ENCODE measurements at places on chromosomes 5 and 9. TPM values are rescaled to one million over a fixed set of nuclear protein-coding genes. Genes with fewer than 3 reads are reported as not detected.

GRCh38 chr9:88628114-88628513, 93.1 kb downstream of the NXNL2 start:
- DNase-seq, result no peak

Gene ORM2
- total RNA-seq, result not detected

DNA sequence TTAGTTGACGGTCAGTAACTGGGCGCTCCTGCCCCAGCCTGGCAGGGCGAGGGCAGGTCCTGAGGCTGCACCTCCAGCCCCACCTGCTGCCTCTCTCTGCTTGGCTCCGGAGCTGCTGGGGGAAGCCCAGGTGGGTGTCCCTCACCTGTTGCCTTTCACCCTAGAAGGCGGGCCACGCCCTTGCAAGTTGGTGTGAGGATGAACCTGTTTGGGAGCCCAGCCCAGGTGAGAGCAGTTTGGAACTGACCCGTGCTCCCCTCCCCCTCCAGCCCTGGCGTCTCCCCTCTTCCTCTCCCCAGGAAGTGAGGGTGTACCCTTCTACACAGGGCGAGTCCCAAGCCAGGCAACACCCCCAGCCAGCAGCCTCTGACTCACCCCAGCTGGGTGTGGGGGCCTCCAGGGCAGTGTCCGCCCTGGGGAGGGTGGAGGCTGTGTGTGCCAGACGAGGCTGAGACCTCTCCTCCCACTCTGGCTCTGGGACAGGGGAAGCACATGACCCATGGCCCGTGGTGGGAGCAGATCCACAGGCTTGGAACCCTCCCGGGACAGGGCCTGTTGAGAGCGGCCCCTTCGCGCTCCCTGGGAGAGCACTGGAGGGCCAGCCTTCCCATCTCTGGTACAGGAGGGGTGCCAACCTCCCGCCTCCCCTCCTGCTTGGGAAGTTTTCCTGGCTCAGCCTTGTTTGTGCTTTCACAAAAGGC, 10.4 kb downstream of the LRRC8A start:
- DNase-seq, result no peak

Gene BHMT
- not detected for total RNA-seq

- DNase-seq, result peak; percentile 57
Measured at GRCh38 chr5:113050721-113051382, 74.3 kb downstream of the DCP2 start.

Gene SERF1B
- total RNA-seq, result 27.7 TPM

- DNase-seq, result no peak
Measured at GRCh38 chr9:75938946-75939345, 48.5 kb downstream of the PCSK5 start.

Gene SLC25A2
- total RNA-seq, result 0.46 TPM

Gene LAMC3
- 0.74 TPM for total RNA-seq

Gene PTPN3
- total RNA-seq, result 5.4 TPM

GRCh38 chr5:152084476-152084875, 159.8 kb upstream of the GLRA1 start:
- no peak for DNase-seq

GRCh38 chr5:177399997-177400868, at the start of gene PFN3:
PFN3 (minus strand) TSS chr5:177400661; CDS start chr5:177400576, 85 bp downstream.
- no peak for DNase-seq

- no peak for DNase-seq
Measured at GRCh38 chr5:105688227-105688792, 1982.4 kb downstream of the EFNA5 start.

GRCh38 chr9:27154908-27155307, 45.9 kb downstream of the TEK start:
- DNase-seq, result no peak

Gene PCDHGC5
- total RNA-seq, result not detected

Gene DNM1
- total RNA-seq, result 0.86 TPM

- no peak for DNase-seq
Measured at GRCh38 chr5:16735101-16736060, 118.6 kb upstream of the RETREG1 start.

- DNase-seq, result no peak
Measured at GRCh38 chr9:125761676-125762450, 14.7 kb downstream of the PBX3 start.

GRCh38 chr5:56822981-56823380, 7.6 kb downstream of the MAP3K1 start:
- DNase-seq, result no peak

Gene SLC6A19
- total RNA-seq, result not detected

Gene CCL19
- total RNA-seq, result not detected

Gene TXNDC8
- total RNA-seq, result not detected

DNA sequence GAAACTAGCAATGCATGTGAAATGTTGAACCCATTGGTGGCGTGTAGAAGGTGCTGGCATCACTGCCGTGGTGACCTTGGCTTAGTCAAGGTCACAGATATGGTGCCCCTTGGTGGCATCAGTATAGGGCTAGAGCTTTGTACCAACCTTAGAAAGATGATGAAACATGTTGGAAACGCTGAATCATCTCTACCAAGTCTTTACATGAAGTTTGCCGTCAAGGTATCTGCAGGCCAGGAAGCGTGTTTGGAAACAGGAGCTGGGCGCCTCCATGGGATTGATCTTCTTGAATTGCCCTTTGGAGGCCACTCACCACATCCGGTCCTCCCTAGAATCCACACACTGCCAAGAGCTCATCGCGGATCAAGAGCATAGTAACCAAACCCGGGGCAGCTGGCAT, 16.9 kb upstream of the BOD1 start:
- no peak for DNase-seq

DNA sequence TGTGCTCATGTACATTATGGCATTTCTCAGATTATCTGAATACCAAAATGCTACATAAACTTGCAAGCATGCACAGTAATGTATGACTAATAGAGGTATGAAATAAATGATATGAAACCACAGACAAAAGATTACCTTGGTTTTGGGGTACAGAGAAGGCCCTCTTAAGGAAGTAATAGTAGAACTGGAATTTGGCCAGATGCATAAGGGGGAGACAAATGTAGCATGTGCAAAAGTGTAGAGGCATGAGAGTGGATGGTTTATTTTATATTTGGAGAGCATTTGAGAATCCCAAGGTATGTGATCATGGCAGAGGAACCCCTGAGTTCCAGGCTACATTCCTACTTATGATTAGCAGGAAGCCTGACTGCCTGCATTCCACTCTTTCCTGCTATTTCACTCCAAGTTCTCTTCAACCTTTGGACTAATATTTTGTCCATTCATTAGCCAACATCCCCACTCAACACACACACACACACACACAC, 74.2 kb downstream of the MAMDC2 start:
- DNase-seq, result no peak

DNA sequence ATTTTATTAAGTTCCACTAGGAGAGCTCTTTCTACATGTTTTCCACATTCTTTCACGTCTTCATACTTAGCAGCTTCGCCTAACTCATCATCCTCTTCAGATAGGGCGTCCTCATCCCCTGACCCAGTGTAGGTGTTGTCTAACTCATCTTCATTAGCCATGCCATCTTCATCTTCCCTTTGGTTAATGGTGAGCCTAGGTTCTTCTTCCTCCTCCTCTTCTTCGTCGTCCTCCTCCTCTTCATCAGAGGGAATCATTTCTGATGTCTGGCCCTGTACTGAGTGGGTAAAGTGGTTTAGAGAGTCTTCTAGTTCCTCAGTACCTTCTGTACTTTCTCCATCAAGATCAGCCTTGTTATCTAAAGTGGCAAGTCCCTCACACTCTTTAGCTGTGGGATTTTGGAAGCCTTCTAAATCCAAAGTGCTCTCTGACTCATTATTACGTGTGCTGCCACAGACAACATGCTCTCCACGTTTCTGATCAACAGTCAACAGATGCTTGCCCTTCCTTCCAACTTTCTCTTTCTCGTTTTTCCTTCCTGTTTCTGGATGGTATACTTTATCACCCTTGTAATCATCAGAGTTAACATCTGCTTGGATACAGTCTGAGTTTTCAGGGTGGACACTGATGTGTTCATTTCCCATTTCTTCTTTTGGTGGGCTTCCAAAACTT, 31.1 kb downstream of the TUT7 start:
- DNase-seq, result no peak

DNA sequence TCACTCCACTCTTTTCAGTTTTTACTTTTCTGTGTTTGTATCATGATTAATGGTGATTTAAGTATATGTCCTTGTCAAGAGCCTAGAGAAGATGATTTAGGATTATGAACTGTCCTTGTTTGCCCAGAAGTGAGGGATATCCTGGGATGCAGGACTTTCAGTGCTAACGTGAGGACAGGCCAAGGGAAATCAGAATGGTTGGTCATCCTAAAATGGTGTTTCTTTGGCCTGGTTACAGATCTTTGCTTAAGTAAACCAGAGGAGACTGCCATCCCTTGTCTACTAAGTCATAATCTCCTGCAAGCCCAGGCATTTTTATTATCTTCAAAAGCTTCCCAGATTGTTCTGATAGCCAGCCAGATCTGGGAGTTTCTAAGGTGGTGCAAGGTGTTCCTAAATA, 22.3 kb upstream of the DPYSL3 start:
- DNase-seq, result no peak

- no peak for DNase-seq
Measured at GRCh38 chr5:38376404-38376803, 118.0 kb downstream of the EGFLAM start.

GRCh38 chr5:26828294-26828693, 210.1 kb downstream of the CDH9 start:
- no peak for DNase-seq

GRCh38 chr9:98951967-98952366, 8.3 kb downstream of the COL15A1 start:
- DNase-seq, result no peak

DNA sequence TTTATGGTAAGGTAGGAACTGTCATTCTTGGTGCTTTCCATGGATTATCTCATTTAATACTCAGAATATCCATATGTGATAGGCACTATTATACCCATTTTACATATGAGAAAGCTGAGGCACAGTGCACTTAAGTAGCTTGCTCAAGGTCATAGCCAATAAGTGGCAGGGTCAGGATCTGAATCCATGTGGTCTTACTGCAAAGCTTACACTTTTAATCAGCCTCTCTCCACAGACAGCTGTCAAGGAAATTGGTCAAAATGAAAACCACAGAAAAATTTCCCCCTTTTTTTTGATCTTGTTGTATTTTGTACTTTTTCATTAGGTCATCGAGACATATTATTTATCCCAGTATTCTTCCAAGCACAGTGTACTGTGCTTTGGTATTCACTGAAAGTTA, 78.5 kb downstream of the ERCC6L2 start:
- DNase-seq, result peak; percentile 11

Gene FOXD4L4
- total RNA-seq, result 0.14 TPM

DNA sequence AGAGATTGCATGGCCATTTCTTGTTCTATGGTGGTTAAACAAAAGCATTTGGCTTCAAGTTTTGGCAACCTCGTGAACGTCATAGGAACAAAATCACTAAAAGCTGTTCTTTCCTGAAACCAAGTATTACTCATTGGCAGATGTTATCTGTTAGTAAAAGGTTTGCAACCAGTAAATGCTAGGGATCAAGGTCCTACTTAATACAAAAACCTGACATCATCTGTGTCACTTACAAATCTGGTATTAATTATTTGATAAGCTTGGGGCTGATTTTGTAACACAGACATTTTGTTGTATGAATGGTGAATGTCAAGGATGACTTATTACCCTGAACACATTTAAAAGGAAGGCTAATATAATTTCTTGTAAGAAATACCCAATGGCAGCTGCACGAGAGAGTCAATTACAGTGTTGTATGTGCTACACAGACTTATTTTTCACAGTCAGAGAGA, 486.4 kb upstream of the ZNF608 start:
- DNase-seq, result no peak

DNA sequence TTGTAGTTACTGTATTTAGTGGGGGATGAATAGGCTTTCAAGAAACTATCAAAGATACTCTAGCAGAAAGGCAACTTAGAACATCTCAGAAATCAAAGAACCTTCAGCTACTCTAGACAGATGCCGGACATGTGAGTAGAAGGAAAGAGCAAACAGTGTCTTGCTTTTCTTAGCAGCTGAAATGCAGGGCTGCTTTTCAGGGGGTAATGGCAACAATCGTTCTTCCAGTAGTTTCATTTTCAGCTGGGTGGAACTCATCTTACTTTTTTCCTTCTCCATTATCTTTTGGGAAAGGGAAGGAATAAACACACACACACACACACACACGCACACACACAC, 281.6 kb downstream of the CRB2 start:
- no peak for DNase-seq

DNA sequence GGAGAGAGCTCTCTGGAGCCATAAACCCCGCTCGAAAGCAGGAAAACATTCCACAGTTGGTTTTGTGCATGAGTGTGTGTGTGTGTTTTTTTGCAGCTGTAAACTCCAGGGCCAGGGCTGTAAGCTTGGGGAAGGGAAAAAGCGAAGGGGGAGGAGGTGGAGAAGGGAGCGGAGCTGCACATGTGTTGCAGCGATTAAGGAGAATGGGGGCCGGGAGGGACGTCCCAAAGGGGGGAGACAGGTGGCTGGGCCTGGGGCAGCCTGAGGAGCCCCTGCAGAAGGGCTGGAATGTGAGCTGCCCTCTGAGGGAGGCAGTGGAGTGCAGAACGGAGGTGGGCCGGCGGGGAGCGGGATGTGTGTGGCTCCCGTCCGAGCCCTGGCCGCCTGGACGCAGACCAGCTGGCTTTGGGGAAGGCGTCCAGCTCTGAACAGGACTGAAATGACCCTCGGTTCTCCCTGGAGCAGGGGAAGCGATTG, 2.7 kb upstream of the MYMK start:
- no peak for DNase-seq

- peak; percentile 85 for DNase-seq
Measured at GRCh38 chr5:138641547-138642298, 66.5 kb upstream of the HSPA9 start.

DNA sequence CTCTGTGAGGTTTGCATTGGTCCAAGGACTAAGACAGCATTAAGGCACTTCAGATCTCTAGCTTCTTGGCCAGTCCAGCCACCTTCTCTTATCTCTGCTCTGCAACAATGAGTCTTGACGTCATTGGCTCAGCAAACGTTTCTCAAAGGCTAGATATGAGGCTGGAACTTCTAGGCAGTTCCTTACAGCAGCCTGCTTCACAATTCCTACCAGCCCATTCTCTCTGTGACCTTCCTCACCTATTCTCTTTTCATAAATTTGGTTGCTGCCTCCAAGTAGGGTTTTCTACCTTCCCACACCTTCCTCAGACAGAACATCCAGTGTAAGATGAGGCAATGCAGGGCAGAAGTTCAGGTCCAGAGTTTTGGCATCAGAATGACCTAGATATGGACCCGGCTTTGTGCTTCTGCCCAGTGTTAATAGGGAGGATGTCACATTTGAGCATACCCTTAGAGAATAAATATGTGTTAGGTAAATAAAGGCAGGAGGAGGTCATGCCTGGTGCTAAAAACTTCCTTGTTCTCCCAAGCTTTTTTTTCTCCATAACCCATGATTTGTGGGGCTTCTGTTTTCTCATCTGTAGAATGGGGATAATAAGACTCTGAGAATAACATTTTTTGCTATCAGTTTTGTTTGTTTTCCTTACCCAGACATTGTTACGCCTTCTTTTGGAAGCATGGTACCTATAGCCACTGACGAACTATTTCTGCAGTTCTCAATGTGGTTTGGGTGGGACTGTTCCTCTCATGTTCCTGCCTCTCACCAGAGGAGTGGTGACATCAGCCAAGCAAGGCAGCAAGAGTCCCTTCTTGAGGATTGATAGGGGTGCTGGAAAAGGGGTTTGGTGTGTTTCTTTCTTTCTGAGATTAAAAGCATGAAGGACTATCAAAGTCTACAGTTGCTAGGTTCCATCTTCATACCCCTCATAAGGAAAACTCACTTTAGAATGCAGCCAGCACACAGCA, 220.6 kb upstream of the TRIM32 start:
- DNase-seq, result no peak

- no peak for DNase-seq
Measured at GRCh38 chr5:127834094-127834531, 130.9 kb downstream of the CCDC192 start.
